SJCRH30 (cell line): ENCODE measurements at places on chromosomes 2 and 18. TPM values are rescaled to one million over a fixed set of nuclear protein-coding genes. Genes with fewer than 3 reads are reported as not detected.
A peak's percentile ranks its signal among the peaks of the same experiment; 100 is the strongest.

DNA sequence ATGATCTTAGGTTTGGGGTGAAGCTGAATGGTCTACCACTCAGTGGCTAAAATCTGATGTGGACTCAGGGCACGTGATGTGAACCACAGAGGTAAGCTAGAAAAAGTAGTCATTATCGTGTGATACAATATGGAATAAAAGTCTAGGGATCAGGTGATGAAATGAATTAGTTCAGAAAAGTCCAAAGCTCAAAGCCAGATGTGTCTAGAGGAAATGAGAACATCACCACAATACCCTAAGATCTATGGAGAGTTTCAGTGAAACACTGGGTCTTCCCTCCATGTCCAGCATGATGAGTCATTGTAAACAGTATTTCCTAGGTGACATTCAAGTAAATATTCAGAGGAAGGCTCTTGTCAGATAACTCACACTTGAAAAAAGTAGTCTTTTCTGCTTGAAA is 1257.4 kb upstream of the ZEB2 start:
- no peak overlapping the region for H3K27ac ChIP-seq
- no peaks in the 10 kb centered on the region for H3K4me1 ChIP-seq
- DNase-seq, result no peak
- no peaks in the 10 kb centered on the region for H3K36me3 ChIP-seq

GRCh38 chr2:203225423-203226039 is 13.3 kb upstream of the CYP20A1 start:
- H3K36me3 ChIP-seq, result no peaks in the 10 kb centered on the region; the same call in 1 of the 2 replicates
- no peak overlapping the region for H3K4me3 ChIP-seq
- H3K4me1 ChIP-seq, result no peaks in the 10 kb centered on the region; the same call in 1 of the 2 replicates
- H3K27me3 ChIP-seq, result no peaks in the 10 kb centered on the region

GRCh38 chr18:62729487-62730386 is 14.4 kb downstream of the PHLPP1 start:
- H3K36me3 ChIP-seq, result no peaks in the 10 kb centered on the region
- H3K4me1 ChIP-seq, result no peaks in the 10 kb centered on the region
- no peak overlapping the region for H3K4me3 ChIP-seq
- H3K27me3 ChIP-seq, result no peaks in the 10 kb centered on the region
- no peak for DNase-seq

GRCh38 chr2:114789989-114790388 is 347.5 kb downstream of the DPP10 start:
- H3K4me1 ChIP-seq, result no peaks in the 10 kb centered on the region
- no peaks in the 10 kb centered on the region for H3K27me3 ChIP-seq
- H3K4me3 ChIP-seq, result no peak overlapping the region

- H3K27ac ChIP-seq, result no peak overlapping the region
- H3K36me3 ChIP-seq, result no peaks in the 10 kb centered on the region
- H3K4me1 ChIP-seq, result 0 out of 2 replicates have a peak, but pooled peaks cover 6% of the 10 kb centered on the region
- no peak overlapping the region for H3K4me3 ChIP-seq
- DNase-seq, result no peak
Observed at GRCh38 chr18:63148449-63149301, 170.9 kb downstream of the BCL2 start.

GRCh38 chr18:49169037-49169521 is 218.3 kb upstream of the SMAD7 start:
- no peak for DNase-seq
- H3K4me3 ChIP-seq, result no peak overlapping the region
- H3K36me3 ChIP-seq, result no peaks in the 10 kb centered on the region
- H3K4me1 ChIP-seq, result no peaks in the 10 kb centered on the region
- no peak overlapping the region for H3K27ac ChIP-seq
- H3K27me3 ChIP-seq, result no peaks in the 10 kb centered on the region

DNA sequence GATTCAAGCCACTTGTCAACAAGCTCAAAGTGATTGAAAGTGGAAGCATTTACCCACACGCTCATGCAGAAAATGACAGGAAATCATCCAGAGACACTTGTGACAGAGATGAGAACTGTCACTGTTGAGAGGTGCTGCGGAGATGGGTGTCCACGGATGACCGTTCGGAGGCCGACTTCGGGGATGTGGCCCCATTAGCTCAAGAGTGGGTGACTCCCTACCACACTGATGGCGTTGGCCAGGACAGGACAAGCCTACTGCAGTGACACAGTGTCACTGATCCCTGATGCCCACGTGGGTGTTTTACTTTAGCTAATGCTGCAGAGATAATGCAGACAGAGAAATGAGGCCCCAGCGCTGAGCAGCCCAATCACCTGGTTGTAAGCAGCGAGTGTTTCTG is 81.5 kb upstream of the YWHAQ start:
- no peaks in the 10 kb centered on the region for H3K36me3 ChIP-seq
- no peak overlapping the region for H3K27ac ChIP-seq
- H3K4me3 ChIP-seq, result no peak overlapping the region
- peaks cover 8% of the 10 kb centered on the region for H3K4me1 ChIP-seq

DNA sequence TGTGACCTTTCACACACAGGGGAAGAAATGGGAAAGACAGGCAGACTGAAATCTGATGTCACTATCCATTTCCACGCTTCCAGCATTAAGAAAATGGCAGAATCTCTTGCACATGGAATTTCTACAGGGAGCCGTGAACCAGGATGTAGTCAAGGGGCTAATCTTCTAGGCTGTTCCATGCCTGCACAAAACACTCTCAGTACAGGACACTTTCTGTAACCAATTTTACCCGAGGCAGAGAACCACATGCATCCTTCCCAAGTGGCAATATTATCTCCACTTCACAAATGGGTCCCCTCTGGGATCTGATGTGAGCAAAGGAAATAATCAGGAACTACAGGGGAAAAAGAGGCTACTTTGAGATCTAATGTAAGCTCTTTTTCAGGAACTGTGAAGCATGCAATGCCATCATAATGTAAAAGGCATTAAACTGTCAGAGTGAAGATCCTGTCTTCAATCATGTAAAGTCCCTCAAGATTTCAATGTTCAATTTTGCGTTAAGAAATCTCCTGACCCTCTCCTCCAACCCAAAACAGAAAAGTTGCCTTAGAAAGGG is 236.9 kb downstream of the RBM43 start:
- H3K4me1 ChIP-seq, result no peaks in the 10 kb centered on the region
- no peak overlapping the region for H3K27ac ChIP-seq
- DNase-seq, result no peak
- no peak overlapping the region for H3K4me3 ChIP-seq
- H3K36me3 ChIP-seq, result no peaks in the 10 kb centered on the region

DNA sequence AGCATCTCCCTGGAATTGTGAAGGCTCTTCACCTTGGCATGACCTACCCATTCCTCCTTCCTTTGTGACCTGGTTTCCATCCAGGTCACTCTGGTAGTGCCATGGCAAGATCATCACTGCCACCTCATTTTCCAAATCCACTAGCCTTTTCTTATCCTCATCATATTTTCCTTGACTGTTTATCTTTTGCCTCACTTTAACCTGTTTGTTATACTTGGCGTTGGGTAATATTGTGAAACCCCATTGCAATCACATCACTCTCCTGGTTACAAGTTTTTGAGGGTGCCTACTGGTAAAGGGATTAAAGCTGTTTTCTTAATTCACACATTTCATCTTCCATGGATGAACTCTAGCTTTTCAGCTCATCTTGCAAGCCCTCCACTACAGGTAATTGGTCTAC is 39.1 kb upstream of the IGFBP2 start:
- no peaks in the 10 kb centered on the region for H3K36me3 ChIP-seq
- H3K4me1 ChIP-seq, result peaks cover 30% of the 10 kb centered on the region
- H3K4me3 ChIP-seq, result no peak overlapping the region
- no peaks in the 10 kb centered on the region for H3K27me3 ChIP-seq
- DNase-seq, result no peak

GRCh38 chr2:241014224-241014623 is 15.8 kb downstream of the SNED1 start:
- no peak for DNase-seq
- peaks cover 10% of the 10 kb centered on the region; the same call in 1 of the 2 replicates for H3K4me1 ChIP-seq
- H3K4me3 ChIP-seq, result no peak overlapping the region
- H3K27ac ChIP-seq, result no peak overlapping the region

DNA sequence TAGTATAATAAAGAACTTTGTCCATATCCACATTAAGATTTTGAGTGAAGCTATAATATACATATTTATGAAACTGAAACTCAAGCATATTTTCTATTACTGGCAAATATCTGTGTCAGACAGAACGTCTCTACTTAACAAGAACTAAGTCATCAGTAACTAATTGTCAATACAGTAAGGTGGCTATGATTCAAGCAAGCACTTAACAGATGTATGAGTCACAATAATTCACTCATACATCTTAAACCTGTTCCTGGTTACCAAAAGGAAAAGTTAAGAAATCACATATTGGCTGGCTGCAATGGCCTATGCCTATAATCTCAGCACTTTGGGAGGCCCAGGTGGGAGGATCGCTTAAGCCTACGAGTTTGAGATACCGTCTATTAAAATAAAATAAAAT is 96.0 kb downstream of the SOS1 start:
- peaks cover 13% of the 10 kb centered on the region for H3K36me3 ChIP-seq
- no peaks in the 10 kb centered on the region for H3K27me3 ChIP-seq
- H3K27ac ChIP-seq, result no peak overlapping the region
- no peak overlapping the region for H3K4me3 ChIP-seq
- H3K4me1 ChIP-seq, result no peaks in the 10 kb centered on the region

DNA sequence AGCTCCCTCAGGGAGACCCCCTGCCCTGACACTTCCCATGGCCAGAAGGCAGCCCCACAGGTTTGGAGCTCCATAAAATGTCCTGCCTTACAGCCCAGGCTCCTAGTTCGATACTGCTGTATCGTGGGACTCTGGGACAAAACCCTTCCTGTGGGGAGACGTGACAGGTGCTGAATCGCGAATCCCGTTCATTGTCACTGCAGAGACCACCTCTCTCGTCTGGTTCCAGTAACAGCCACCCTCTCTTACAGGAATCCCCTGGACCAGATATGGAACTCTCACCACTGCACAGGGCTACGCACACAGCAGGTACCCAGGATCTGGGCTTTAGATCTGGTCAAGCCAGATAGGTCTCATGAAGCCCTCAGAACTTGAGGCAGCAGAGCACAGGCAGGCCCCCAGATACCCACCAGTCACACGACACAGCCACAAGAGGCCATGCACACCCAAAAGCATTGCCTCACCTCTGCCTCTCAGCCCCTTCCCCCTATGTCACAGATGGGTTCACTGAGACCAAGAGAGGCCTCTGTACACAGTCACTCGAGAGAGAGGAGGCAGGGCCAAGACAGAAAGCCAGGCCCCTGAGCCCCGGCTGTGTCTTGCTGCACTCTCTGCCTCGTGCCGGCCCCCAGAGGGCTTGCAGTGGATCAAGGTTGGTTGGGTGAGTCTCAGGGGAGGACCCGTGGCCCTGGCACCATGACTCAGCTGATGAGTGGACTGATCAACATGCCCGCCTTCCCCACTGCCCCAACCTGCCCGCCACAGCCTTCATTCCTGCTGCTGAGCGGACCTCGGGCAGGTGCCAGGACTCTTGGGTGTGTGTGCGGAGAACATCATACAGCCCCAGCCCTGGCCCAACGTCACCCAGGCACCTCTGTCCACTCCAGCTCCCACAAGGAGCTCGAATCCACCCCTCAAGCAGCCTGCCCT is 7.6 kb downstream of the SDC1 start:
- no peak overlapping the region for H3K4me3 ChIP-seq
- DNase-seq, result no peak
- no peaks in the 10 kb centered on the region for H3K4me1 ChIP-seq
- no peak overlapping the region for H3K27ac ChIP-seq
- 0 out of 2 replicates have a peak, but pooled peaks cover 3% of the 10 kb centered on the region for H3K36me3 ChIP-seq

- H3K4me3 ChIP-seq, result no peak overlapping the region
- no peaks in the 10 kb centered on the region for H3K4me1 ChIP-seq
- no peaks in the 10 kb centered on the region for H3K36me3 ChIP-seq
- peak; percentile 7 for DNase-seq
Observed at GRCh38 chr2:220104871-220105351, 477.5 kb downstream of the SLC4A3 start.

- no peak overlapping the region for H3K27ac ChIP-seq
- DNase-seq, result no peak
- no peaks in the 10 kb centered on the region for H3K27me3 ChIP-seq
- no peak overlapping the region for H3K4me3 ChIP-seq
- no peaks in the 10 kb centered on the region for H3K36me3 ChIP-seq
Observed at GRCh38 chr2:240432430-240432819, 3.0 kb upstream of the GPC1 start.

DNA sequence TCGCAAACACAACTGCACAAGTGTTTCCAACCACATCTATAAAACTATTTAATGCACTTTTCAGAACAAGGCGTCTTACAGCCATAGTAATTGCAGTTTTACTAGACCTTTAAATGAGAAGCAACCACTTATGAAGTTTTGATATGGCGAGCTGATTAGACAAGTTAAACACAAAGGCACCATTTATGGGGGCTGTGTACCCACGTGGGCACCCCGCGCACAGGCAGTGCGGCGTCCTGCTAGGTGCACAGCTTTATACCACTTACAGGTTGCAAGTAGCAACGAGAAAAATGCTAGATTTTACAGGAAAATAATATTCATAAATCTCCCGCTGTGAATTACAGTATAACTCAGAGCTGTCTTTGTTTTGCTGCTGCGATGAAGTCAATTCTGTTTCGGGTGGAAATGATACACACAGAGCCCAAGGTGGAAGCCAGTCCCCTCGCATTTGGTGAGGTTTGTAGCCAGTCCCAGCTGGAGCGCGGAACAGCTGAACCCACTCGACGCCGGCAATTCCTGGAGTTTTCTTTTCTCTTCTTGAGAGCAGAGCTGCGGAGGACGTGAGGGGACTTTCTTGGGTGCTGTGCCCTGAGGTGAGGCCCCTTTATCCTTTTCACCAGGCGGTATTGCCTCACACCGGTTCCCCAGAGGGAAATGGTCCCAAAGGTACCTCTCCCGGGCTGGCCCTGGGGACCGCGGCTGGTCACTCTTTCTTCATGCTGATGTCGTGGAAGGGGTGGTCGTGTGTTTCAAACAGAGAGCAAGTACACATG is 76.7 kb downstream of the PTGR3 start:
- H3K27ac ChIP-seq, result no peak overlapping the region
- no peaks in the 10 kb centered on the region for H3K27me3 ChIP-seq
- no peak for DNase-seq
- H3K36me3 ChIP-seq, result no peaks in the 10 kb centered on the region
- H3K4me1 ChIP-seq, result peaks cover 14% of the 10 kb centered on the region
- no peak overlapping the region for H3K4me3 ChIP-seq

GRCh38 chr2:73000808-73001570 is 70.5 kb downstream of the SFXN5 start:
- H3K4me1 ChIP-seq, result no peaks in the 10 kb centered on the region
- H3K4me3 ChIP-seq, result no peak overlapping the region
- no peaks in the 10 kb centered on the region for H3K27me3 ChIP-seq
- no peaks in the 10 kb centered on the region for H3K36me3 ChIP-seq
- DNase-seq, result no peak

DNA sequence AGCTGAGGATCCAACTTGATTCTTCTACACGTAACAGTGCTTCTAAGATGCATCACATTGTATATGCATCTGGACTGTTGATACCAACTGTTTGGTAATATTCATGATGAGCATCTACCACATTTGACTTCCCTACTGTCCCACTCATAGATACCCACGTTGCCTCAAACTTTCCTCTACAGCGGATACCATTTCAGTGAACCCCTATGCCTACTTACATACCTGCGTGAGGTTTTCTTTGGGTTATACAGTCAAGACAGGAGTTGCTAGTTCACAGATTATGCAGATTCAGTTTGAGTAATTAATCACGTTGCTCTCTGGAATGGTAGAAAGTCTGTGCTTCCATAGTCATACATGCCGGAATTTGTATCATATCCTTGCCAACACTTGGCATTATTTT is 40.0 kb downstream of the EPC2 start:
- H3K4me3 ChIP-seq, result no peak overlapping the region
- no peaks in the 10 kb centered on the region for H3K27me3 ChIP-seq
- no peaks in the 10 kb centered on the region; the same call in 1 of the 2 replicates for H3K36me3 ChIP-seq
- no peaks in the 10 kb centered on the region for H3K4me1 ChIP-seq
- H3K27ac ChIP-seq, result no peak overlapping the region

The PRKAG3 gene
- 0.13 and 0.16 TPM in 2 replicates for total RNA-seq

The DCC gene
- total RNA-seq, result 0.35 and 1.7 TPM in 2 replicates

The ACMSD gene
- not detected in 2 replicates for total RNA-seq

The PPP1R1C gene
- total RNA-seq, result not detected in 2 replicates

The GLI2 gene
- 13.0 and 18.4 TPM in 2 replicates for total RNA-seq

The ZNF396 gene
- 0.06 and 0.10 TPM in 2 replicates for total RNA-seq

The NPPC gene
- 6.7 and 8.5 TPM in 2 replicates for total RNA-seq

The REG1B gene
- not detected in 2 replicates for total RNA-seq

The NCKAP5 gene
- not detected in 2 replicates for total RNA-seq

The MATN3 gene
- total RNA-seq, result 0.15 and 0.40 TPM in 2 replicates
